ENCODE measurements at places on chromosomes 3 and 15. TPM values are rescaled to one million over a fixed set of nuclear protein-coding genes. Genes with fewer than 3 reads are reported as not detected.
A peak's percentile ranks its signal among the peaks of the same experiment; 100 is the strongest.

CFAP100 gene
- total RNA-seq: not detected

CDHR4 gene
- not detected for total RNA-seq

UROC1 gene
- not detected for total RNA-seq

SELENOS gene
- 39.3 TPM for total RNA-seq

RNU5B-1 gene
- total RNA-seq: 40.8 TPM

KLHL40 gene
- total RNA-seq: 0.12 TPM

CLRN1 gene
- total RNA-seq: not detected

A4GNT gene
- total RNA-seq: not detected

DNA sequence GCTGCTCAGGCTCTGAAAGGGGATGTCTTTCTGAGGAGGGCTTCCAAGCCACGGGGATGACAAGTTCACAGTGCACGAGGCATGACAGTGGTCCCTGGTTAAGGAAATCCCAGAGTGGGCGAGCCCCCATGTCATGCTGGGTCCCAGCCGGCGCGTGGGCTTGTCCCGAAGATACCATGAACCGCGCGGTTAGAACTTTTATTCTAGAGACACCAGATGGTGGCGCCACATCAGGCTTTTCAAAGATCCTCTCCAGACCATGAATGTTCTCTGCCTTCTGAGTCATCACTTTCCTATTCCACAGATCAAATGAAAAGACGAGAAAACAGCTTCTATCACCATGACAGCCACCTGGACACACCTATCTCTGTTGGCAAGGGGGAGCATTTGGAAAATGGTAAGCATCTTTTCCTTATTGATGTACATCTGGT, 227.8 kb upstream of the LYSMD4 start:
- peak; percentile 50 for DNase-seq

DNA sequence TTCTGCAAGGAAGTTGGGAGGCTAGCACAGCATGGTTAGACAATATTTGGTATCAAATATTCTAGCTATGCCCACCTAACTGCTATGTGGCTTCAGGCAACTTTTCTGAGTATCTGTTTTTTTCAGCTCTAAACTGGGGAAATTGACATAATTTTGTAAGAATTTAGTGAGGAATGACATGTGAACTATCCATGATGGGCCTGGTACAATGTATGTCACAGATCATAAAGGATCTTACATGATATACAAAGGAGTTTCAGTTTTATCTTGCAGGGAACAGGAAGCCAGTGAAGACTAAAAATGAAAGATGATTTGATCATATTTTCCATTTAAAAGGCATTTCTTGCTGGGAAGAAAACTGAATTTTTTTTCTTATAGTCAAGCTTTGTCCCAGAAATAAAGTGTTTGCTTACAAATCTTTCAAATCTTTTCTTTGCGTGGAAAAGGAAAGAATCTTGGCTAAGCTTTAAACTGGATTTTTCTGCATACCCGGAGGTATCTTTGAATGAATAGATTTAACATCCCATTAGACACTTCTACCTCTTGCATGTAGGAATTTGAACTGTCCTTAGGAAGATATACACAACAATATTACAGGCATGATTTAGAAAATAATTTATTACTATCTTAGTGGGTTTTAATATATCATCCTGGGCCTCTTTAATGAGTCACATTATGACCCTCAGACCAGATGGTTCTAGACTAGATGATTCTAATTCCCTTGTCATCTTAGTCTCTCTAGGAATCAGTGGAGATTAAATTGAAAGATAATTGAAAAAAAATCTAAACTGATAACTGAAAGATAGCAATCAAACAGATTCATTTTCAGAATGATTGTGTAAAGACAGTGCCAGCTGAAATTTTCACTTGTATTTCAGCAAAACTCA, 436.0 kb upstream of the THBS1 start:
- no peak for DNase-seq

DNA sequence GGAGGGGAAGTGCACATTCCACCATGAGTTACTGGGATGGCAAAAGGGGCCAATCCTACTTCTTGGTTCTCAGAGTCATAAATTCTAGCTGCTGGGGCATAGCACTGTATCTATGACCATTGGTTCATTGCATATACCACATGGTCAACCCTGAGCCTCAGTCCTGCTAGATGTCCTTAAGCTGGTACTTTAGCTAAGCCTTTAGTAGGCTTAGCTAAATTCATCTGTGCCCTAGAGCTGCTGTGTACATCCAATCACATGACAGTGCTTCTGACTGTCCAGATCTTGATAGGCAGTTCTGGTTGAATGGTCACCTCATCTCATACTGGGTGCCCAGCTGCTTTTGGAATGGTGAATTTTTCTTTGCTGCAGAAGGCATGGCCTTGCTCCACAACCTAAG, 8.2 kb downstream of the NDUFB4 start:
- DNase-seq: no peak

GRCh38 chr15:70967646-70968045, 75.0 kb downstream of the LRRC49 start:
- no peak for DNase-seq

- DNase-seq: no peak
Observed at GRCh38 chr3:177835917-177836316, 638.6 kb upstream of the TBL1XR1 start.

DNA sequence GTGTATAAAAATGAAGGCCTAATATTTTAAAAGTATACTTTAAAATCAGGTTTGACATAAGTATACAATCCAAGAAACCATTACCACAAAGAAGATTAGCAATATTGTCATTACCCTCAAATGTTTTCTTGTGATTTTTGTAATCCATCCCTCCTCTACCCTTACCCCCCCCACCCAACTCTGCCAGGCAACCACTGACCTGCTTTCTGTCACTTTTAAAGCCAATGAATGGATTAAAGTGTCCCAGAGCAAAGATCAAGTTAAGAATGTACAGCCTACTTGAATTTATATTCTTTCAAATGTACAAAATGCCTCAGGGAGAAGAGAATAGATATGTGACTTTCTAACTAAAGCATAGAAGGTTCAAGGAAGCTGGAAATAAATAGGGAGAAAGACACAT, 1038.8 kb upstream of the GBE1 start:
- no peak for DNase-seq

GRCh38 chr15:95894407-95894956, 436.0 kb upstream of the NR2F2 start:
- no peak for DNase-seq

- peak; percentile 34 for DNase-seq
Observed at GRCh38 chr3:140093742-140094141, 158.8 kb downstream of the CLSTN2 start.

- DNase-seq: no peak
Observed at GRCh38 chr3:143060906-143061305, 58.7 kb upstream of the CHST2 start.

DNA sequence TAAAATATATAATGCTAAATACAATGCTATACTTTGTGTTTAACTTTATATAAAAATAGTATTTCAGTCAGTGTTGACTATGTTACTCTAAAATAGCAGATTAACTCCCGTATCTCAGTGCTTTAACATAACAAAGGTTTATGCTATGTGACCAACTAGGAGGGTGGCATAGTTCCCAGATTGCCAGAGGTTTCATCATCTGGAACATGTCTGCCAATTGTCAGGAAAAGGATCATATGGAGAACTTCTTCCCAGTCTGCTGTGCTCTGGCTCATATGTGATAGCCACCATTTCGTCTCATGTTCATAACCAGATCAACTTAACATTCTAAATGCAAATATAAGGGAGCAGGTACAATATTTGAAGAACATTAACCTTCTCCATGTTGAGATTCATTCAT, 720.2 kb downstream of the MCTP2 start:
- no peak for DNase-seq

DNA sequence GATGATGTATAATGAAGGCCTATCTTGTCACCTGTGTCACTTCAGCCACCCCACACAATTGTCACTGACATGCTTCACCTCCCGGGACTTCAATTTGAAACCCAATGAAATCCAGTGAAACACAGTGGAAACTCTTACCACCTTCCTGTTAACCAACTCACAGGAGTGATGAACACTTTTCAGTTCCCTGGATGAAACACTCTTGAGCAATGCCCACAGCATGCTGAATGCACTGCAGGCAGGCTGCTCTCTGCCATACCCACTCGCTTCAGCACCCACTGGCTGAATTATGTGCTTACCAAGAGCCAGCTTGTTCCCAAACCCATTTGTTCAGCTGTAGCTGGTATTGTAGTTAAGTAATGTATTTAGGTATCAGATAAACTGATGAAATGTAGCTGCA, 47.0 kb downstream of the MAP2K1 start:
- DNase-seq: no peak
